ENCODE measurements at places on chromosomes 16 and 17.

GRCh38 chr16:81520151-81520470 is 75.5 kb downstream of the CMIP start:
- no peak for DNase-seq

DNA sequence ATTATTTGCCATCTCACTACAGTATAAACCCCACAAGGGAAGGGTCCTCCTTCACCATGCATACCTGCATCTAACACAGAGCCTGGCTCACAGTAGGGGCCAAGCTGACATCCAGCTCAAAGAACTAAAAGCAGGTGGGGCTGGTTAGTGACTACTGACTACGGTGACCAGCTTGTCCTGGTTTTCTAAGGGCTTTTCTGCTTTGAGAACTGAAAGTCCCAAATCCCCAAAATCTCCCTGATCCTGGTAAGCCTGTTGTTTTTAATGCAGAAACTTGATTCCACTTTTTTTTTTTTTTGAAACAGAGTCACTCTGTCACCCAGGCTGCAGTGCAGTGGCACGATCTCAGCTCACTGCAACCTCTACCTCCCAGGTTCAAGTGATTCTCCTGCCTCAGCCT is 89.4 kb downstream of the NDE1 start:
- DNase-seq = no peak

DNA sequence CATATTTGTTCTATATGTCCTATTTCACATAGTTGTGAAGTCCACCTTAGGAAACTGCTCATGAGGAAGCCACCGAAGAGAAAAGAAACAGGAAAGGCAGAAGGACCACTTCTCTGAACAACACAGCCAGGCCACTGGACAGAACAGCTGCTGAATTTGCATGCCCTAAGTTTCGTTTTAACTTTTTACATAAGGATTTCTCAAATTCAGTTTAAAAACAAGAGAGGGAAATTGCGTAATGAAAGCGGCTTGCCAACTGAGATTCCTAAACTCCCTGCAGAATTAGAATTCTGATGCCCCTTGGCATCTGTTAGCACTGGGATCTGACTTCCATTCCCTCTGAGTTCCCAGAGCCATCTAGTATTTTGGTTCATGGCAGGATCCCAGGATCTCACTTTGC is 5.0 kb upstream of the CCL8 start:
- DNase-seq = no peak

DNA sequence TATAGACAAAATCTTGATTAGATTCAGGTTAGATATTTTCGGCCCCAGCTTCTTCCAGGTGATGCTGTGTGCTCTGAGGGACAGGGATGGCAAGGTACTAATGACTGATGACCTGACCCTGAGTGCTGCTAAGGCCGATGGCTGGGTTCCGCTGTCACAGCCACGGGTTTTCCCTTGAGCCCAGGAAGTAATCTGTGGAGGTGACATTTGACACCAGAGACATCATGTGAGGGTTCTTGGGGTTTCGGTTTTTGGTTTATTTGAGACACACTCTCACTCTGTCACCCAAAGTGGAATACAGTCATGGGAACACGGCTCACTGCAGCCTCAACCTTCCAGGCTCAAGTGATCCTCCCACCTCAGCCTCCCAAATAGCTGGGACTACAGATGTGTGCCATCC is 9.8 kb downstream of the OTOP3 start:
- DNase-seq = no peak

DNA sequence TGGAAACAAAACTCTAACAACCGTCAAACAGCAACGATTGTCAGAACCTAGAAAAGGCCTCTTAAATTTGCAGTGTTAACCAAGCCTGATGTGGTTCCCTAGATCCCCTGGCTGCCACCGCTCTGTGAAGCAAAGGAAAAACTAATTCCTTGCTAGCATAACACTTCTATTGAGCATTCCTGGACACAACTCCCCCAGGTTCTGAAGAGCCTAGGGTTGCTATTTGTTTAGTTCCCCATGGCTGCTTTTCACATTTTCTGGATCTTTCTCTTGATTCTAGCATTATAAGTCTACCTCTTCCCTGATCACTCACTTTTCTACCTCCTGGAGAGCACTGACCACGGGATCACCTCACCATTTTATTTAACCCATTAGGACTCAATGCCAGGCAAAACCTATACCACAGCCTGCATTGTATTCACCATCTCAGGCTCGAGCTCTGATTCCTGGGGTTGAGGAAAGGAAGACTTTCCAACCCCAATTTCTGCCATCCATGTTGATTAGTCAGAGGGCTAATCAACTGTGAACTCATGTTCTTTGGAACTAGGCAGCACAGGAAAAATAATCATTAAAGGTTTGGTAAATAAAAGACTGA is 692 bp upstream of the KCNJ16 start:
- no peak for DNase-seq

DNA sequence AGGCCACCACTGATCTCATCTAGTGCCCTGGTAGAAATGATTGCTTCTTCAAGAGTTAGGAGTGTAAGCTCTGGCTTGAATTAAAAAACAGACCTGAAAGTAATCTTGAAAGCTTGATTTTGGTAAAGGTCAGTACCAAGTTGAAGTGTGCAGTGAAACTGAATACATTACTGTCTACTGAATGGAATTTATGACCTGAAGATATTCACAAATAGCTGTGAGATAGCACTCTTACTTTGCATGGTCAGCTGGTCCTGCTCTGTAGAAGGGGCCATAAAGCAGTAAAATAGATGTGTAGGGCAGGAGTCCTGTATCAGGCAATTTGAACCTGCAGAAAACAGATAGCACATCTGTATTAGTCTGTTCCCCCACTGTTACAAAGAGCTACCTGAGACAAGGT is 78.6 kb downstream of the MYH13 start:
- DNase-seq = no peak

GRCh38 chr17:49589577-49589927 is 13.9 kb downstream of the NXPH3 start:
- DNase-seq = no peak
